HCT116 (cell line): ENCODE measurements at places on chromosomes 13 and 19. TPM values are rescaled to one million over a fixed set of nuclear protein-coding genes. Genes with fewer than 3 reads are reported as not detected.

Gene LRRC8E
- 18.1 TPM for total RNA-seq

- no peaks in the 10 kb centered on the region for H3K4me1 ChIP-seq
- no peak overlapping the region for H3K27ac ChIP-seq
- DNase-seq, result no peak
- H3K4me3 ChIP-seq, result no peak overlapping the region
- H3K36me3 ChIP-seq, result peaks cover 20% of the 10 kb centered on the region
- no peaks in the 10 kb centered on the region for H3K27me3 ChIP-seq
These were observed 27.4 kb downstream of the LAMP1 start for GRCh38 chr13:113324398-113324797.

Gene TEX26
- total RNA-seq, result not detected

GRCh38 chr13:20358022-20358421 lies 125.9 kb upstream of the GJB6 start:
- H3K36me3 ChIP-seq, result no peaks in the 10 kb centered on the region
- no peak overlapping the region for H3K27ac ChIP-seq
- H3K4me3 ChIP-seq, result no peak overlapping the region
- no peaks in the 10 kb centered on the region for H3K4me1 ChIP-seq
- no peak for DNase-seq
- H3K27me3 ChIP-seq, result no peaks in the 10 kb centered on the region

DNA sequence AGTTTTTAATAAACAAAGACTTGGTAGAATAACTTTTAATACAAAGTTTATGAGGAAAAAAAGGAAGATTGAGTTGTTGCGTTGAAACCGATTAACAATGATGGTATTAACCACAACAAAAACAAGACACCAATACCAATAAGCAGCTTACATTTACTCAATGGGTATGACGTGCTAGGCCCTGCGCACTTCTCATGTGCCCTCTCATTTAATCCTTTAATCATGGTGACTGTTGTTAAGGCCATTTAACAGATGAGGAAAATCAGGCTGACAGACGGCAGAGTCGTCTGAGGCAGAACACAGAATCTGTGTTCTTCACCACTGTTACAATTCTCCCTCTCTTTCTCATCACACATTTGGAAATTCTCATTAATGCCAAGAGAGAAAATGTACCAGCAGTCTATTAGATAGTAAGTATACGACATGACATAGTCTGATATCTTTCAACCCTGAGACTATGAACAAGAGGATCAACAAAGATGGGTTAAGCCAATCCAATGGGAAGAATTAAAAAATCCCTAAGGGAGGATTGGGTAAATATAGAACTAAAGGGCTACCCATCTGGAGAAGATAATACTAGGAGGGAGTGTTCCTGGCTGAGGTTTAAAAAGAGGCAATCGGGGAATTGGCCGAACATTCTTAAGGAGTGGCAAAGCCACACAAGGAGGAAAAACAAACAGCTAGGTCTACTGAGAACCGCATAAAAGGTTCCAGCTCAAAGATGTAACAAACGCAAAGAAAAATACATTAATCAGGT lies 54.0 kb downstream of the DOCK9 start:
- no peak overlapping the region for H3K27ac ChIP-seq
- no peaks in the 10 kb centered on the region for H3K27me3 ChIP-seq
- H3K4me1 ChIP-seq, result no peaks in the 10 kb centered on the region
- DNase-seq, result no peak

Gene RXFP2
- not detected for total RNA-seq

Gene GGACT
- 5.0 TPM for total RNA-seq

DNA sequence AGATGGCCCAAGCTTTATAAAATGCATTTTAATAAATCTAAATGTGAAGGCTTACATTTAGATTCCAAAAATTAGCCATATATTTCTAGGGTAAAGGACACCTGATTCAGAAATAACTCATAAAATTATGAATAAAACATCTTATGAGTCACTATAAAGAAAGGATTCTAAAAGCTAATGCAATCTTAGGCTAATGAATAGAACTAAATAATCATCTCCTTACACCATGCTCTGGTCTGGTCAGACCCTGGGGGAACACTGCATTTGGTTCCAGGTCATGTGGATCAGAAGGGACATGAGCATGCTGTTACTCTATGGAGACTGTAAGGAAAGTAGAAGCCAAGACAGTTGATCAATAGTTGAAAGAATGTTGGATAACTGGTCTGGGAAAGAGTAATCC lies 370.4 kb downstream of the NDFIP2 start:
- H3K27ac ChIP-seq, result no peak overlapping the region
- no peaks in the 10 kb centered on the region for H3K4me1 ChIP-seq
- no peak for DNase-seq
- H3K27me3 ChIP-seq, result no peaks in the 10 kb centered on the region
- H3K36me3 ChIP-seq, result no peaks in the 10 kb centered on the region

Gene DOCK9
- total RNA-seq, result 58.8 TPM

Gene PROZ
- not detected for total RNA-seq

Gene PSG2
- not detected for total RNA-seq

Gene RASL11A
- total RNA-seq, result 5.0 TPM

Gene CPAMD8
- 0.20 TPM for total RNA-seq

GRCh38 chr19:19475849-19476828 lies 39.2 kb downstream of the TSSK6 start:
- H3K27ac ChIP-seq, result no peak overlapping the region
- no peak for DNase-seq
- H3K36me3 ChIP-seq, result no peaks in the 10 kb centered on the region; the same call in none of the 2 replicates

DNA sequence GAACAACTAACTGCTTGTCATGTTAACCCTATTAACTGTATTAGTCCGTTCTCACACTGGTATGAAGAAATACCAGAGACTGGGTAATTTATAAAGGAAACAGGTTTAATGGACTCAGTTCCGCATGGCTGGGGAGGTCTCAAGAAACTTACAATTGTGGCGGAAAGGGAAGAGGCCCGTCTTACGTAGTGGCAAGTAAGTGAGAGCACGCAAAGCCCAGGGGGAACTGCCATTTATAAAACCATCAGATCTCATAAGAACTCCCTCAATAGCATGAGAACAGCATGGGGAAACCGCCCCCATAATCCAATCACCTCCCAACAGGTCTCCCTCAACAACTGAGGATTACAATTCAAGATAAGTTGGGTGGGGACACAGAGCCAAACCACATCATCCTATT lies 34.7 kb downstream of the PHF11 start:
- H3K4me1 ChIP-seq, result no peaks in the 10 kb centered on the region
- no peaks in the 10 kb centered on the region for H3K27me3 ChIP-seq
- no peak for DNase-seq
- H3K4me3 ChIP-seq, result no peak overlapping the region
- H3K27ac ChIP-seq, result no peak overlapping the region

Gene TJP3
- 69.6 TPM for total RNA-seq

DNA sequence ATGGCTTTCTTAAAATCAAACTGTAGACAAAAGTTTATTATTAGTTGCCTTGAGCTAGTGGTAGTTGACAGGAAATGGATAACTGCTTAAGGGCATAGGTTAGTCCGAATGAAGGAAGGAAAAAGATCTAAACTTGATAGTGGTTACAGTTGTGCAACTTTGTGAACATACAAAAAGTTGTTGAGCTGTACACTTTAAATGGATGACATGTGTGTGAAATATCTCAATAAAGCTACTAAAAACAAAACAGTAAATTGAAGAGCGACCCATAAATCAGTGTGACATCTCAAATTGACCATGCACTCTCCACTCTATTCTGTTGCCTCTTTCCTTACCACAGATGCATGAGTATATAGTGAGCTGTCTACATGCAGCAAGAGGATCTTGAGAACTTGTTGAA lies 1757.8 kb downstream of the PCDH9 start:
- no peak for DNase-seq
- no peak overlapping the region for H3K27ac ChIP-seq
- no peaks in the 10 kb centered on the region for H3K4me1 ChIP-seq

GRCh38 chr19:46131485-46132143 lies 7.1 kb upstream of the IGFL3 start:
- no peaks in the 10 kb centered on the region for H3K36me3 ChIP-seq
- no peak for DNase-seq
- peaks cover 19% of the 10 kb centered on the region for H3K4me1 ChIP-seq
- no peak overlapping the region for H3K4me3 ChIP-seq
